ENCODE measurements at places on chromosomes 16 and 17. TPM values are rescaled to one million over a fixed set of nuclear protein-coding genes. Genes with fewer than 3 reads are reported as not detected.
A peak's percentile ranks its signal among the peaks of the same experiment; 100 is the strongest.

DNA sequence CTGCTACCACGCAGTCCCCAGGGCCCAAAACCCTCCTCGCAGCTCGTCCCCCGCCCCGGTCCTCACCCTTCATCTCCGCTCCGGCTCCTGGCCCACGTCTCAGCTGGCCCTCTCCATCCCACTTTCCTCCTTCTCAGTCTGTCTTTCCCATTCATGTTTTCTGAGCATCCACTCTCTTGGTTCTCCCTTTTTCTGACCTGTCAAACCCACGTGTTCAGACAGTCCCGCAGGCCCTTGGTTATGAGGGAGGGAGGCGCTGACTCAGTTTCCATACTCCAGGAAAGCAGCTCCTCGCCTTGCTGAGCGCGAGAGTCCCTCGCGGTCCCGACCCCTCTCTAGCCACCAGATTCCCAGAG, 392 bp upstream of the HID1 start:
- peak overlapping the region; percentile 74 for H3K27ac ChIP-seq
- H3K4me3 ChIP-seq: no peak overlapping the region
- H3K36me3 ChIP-seq: no peaks in the 10 kb centered on the region

DNA sequence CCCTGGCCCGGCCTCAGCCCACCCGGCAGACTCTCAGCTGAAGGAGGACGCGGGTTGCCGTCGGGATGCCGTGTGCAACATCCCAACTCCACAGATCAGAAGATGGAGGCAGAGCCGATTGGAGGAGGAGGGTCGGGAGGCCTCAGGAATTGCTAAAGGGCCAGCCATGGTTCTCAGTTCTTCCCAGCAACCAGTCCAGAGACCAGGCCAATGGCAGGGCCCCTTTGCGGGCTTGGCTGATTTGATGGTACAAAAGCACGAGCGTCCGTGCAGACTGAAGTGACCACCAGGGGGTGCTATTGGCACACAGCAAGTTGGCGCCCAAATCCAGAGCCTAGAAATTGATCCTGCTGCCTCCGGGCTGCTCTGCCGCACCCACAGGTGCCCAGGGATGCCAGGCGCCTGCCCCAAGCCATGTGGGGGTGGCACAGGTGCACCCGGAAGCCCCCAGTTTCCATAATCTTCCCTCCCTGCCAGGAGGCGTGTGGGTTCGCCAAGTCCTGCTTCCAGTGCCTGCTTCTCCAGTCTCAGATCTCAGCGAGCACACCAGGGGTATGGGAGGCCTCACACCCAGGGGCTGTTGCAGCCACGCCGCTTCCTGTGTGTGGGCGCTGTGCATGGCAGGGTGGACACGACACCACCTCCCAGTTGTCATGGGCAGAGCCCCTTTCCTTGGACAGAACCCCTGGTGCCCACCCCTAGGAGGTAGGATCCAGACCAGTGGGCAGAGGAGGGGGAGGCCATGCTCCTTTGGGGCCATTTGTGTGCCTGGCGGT, 7.1 kb upstream of the TEX19 start:
- H3K4me1 ChIP-seq: no peaks in the 10 kb centered on the region
- DNase-seq: peak; percentile 86
- H3K27ac ChIP-seq: peak overlapping the region; percentile 5
- peaks cover 36% of the 10 kb centered on the region for H3K27me3 ChIP-seq
- no peak overlapping the region for H3K4me3 ChIP-seq

DNA sequence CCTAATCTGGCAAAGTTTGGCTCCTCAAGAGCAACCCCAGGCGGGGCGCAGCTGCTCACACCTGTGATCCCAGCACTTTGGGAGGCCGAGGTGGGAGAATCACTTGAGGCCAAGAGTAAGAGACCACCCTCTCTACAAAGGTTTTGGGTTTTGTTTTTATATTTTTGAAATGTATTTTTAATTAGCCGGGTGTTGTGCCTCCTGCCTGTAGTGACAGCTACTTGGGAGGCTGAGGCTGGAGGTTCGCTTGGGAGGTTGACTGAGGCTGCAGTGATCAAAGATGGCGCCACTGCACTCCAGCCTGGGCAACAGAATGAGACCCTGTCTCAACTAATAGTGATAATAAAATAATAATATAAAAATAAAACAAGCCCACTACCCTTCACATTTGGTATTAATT, 756 bp upstream of the USP7 start:
- peak overlapping the region; percentile 90 for H3K27ac ChIP-seq
- H3K27me3 ChIP-seq: no peaks in the 10 kb centered on the region
- peaks cover 55% of the 10 kb centered on the region for H3K4me1 ChIP-seq
- no peak for DNase-seq
- H3K36me3 ChIP-seq: no peaks in the 10 kb centered on the region

GRCh38 chr16:50681021-50681885, at the start of gene SNX20:
Gene SNX20 (minus strand): TSS chr16:50681312. CDS start chr16:50677526, 3,786 bp downstream.
- peak within 1 kb of the TSS; percentile 11 for H3K4me3 ChIP-seq
- H3K4me1 ChIP-seq: no peaks in the 10 kb centered on the region
- H3K27ac ChIP-seq: peak within 1 kb of the TSS; percentile 66
- no peaks in the 10 kb centered on the region for H3K36me3 ChIP-seq

- H3K4me1 ChIP-seq: peaks cover 5% of the 10 kb centered on the region
- H3K27ac ChIP-seq: no peak overlapping the region
- H3K4me3 ChIP-seq: no peak overlapping the region
- no peaks in the 10 kb centered on the region for H3K27me3 ChIP-seq
These were observed 24.2 kb upstream of the NXPH3 start for GRCh38 chr17:49551221-49552069.

DNA sequence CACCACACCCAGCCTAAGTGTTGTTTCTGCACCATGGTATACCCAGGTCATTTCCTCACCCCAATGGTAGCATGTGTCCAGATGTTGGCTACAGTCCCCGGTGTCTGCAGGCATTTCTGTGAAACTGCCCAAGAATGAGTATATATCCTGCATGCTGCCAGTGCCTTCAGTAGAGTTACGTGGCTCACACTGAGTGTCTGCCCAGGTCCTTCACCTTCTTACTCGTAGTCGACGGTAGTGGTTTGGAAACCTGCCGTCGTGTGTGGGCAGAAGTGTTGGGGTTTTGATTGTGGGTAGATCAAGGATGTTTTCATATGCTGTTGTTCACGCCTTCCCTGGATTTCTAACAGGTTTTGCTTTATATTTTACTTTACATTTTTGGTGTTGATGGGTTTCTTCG, 16.8 kb downstream of the TCF25 start:
- no peaks in the 10 kb centered on the region for H3K4me1 ChIP-seq
- DNase-seq: no peak
- no peaks in the 10 kb centered on the region for H3K27me3 ChIP-seq

GRCh38 chr17:50602836-50603235, 31.8 kb upstream of the ABCC3 start:
- H3K27ac ChIP-seq: no peak overlapping the region
- DNase-seq: no peak
- H3K4me3 ChIP-seq: no peak overlapping the region
- peaks cover 11% of the 10 kb centered on the region for H3K4me1 ChIP-seq

DNA sequence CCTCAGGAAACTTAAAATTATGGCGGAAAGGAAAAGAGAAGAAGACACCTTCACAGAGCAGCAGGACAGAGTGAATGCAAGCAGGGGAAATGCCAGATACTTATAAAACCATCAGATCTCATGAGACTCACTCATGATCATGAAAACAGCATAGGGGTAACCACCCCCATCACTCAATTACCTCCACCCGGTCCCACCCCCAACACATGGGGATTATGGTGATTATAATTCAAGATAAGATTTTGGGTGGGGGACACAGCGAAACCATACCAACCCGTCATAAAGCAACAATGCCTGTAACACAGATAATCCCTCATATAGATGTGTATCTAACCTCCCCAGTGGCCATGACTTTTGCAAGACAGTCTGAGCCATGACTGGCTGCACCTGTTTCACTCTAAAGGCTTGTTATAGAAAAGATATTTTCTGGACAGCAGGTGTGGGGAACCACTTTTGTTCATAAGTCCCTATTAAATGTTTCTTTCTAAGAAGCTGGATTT, 7.0 kb upstream of the GSDMA start:
- no peak overlapping the region for H3K27ac ChIP-seq
- H3K4me1 ChIP-seq: no peaks in the 10 kb centered on the region
- DNase-seq: no peak

DNA sequence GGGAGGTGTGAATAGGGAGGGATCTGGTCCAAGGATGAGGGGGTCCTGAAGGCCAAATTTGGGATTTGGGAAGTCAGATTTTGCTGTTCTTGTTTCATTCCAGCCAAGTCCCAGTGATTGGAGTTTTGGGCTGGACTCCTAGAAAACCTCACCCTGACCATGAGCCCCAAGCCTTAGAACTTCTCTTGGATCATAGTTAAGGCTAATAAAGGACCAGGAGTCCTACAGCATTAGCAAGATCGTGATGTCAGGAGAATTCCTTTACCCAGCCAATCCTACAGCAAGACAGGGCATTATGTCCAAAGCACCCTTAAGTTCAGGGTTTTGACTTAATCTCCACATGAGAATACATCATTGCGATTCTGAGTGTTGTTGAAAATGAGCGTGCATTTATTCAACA, 85.0 kb downstream of the SOX9 start:
- H3K27me3 ChIP-seq: no peaks in the 10 kb centered on the region
- no peak for DNase-seq
- no peak overlapping the region for H3K4me3 ChIP-seq
- no peak overlapping the region for H3K27ac ChIP-seq
- no peaks in the 10 kb centered on the region for H3K4me1 ChIP-seq

GRCh38 chr17:11459861-11460331, 138.4 kb upstream of the DNAH9 start:
- no peak overlapping the region for H3K27ac ChIP-seq
- DNase-seq: no peak
- no peaks in the 10 kb centered on the region for H3K27me3 ChIP-seq
- H3K4me3 ChIP-seq: no peak overlapping the region
- no peaks in the 10 kb centered on the region for H3K36me3 ChIP-seq

The KCNJ12 gene
- 2.5 TPM for total RNA-seq

The EVI2B gene
- 5.2 TPM for total RNA-seq

The SIAH1 gene
- 45.9 TPM for total RNA-seq

The KRTAP9-4 gene
- not detected for total RNA-seq

The HSD11B2 gene
- 694 TPM for total RNA-seq
